ENCODE measurements at places on chromosomes 12 and 14.

DNA sequence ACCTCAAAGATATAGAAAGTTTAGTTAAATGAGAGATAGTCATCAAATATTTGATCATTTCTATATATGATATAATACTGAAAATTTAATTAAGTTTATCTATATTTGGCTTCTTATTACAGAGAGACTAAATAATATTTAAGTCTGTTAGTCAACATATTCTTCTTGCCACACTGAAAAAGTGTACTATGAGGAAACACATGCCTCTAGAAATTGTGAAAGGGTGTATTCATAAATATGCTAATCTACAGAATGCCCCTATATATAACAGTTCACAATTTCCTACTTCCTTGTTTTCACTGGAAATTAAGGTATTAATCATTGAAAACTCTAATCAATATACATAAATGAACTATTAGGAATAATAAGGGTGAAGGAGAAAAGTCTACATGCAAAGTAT, 31.4 kb upstream of the ETV6 start:
- DNase-seq: no peak

DNA sequence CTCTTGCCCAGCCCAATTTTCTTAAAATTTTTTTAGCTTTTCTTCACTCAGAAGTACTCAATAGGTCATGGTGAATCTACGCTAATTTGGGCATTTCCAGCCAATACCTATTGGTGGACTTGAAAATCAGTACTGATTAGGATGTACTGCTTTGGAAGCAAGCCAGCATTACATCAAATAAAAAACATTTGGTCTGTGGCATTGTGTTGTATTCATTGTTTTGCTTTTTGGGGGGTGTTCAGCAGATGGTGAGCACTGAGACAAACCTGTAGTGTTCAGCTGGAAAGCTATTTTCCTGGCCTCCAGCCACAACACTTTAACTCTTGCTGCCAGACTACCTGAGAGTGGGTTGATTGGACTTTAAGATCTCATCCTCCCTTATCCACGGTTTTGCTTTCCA, 4.0 kb downstream of the MAPKAPK5 start:
- no peak for DNase-seq

DNA sequence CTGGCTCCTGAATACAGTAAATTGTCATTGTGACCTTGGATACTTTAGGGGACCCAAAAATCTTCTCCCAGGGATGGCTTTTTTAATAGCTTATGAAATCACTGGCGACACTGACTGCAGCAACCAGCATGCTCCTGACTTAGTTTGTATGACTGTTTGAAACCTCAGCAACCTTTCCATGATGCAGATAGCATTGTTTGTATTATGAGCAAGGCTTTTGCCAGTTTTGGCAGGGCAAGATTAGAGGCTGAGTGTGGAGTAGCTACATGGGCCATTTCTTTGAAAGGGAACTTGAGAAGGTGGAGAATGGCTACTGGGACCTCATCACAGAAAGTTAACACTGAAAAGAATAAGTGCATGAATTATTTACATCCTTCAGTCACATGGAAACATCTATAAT, 50.9 kb downstream of the SLC4A8 start:
- no peak for DNase-seq

DNA sequence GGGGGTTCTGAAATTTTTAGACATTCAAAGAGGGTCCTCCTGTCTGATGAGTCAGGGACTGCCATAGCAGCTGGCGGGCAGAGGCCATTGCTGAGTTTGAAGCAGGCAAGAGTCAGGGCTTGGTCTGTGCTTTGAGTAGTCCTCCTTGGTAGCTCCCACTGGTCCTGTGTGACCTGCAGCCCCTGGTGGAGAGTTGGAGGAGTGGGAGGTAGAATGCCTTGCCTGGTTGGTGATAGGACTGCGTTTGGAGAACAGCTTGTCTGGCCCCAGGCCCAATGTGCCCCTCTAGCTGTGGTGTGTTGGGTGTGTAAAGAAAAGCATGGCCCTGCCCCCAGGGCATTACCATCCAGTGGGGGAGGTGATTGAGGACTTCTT, 116.7 kb downstream of the BEGAIN start:
- no peak for DNase-seq

DNA sequence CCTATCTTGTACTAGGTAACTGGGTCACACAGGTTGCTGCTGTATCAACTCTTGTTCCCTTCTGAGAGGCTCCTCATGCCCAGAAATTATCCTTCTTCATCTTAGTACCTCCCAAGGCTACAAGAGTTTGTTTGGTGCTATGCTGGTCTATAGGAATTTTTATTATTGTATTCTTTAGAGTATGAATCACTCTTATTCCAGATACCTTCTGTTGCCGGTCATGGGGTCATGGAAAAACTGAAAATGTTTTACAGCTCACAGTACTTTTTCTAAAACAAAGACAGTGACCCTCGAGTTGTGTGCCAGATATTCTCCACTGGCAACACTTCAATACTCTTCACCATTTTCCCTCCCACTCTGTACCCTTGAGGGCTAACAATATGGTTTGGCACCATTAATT, 1598.0 kb upstream of the TMEM132C start:
- DNase-seq: no peak

DNA sequence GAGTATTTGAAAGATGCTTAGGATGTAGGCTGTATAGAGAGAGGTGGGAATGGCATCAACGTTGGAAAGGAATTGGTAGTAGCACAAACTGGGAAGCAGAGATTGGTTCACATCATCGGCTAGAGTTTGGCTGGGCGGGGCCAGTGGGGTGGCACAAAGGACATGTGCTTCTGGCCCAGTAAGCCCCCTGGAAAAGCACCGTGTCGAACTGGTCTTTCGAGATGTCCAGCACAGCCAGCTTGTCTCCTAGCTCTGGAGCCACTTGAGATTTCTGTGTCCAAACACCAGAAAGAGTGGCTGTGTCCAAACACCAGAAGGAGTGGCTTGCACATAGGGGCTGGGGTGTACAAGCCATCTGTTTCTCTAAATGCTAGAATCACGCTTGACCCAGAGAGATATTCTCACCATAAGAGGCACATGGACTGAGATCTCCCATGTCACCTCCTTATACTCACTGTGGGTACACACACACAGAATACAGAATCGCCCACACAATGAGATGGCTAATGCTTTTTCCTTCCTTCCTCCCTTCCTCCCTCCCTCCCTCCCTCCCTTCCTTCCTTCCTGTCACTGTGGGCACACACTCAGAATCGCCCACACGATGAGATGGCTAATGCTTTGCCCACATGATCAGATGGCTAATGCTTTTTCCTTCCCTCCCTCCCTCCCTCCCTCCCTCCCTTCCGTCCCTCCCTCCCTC, 41.8 kb upstream of the KCNK13 start:
- no peak for DNase-seq

GRCh38 chr12:77163074-77164038, 98.0 kb upstream of the E2F7 start:
- DNase-seq: no peak

DNA sequence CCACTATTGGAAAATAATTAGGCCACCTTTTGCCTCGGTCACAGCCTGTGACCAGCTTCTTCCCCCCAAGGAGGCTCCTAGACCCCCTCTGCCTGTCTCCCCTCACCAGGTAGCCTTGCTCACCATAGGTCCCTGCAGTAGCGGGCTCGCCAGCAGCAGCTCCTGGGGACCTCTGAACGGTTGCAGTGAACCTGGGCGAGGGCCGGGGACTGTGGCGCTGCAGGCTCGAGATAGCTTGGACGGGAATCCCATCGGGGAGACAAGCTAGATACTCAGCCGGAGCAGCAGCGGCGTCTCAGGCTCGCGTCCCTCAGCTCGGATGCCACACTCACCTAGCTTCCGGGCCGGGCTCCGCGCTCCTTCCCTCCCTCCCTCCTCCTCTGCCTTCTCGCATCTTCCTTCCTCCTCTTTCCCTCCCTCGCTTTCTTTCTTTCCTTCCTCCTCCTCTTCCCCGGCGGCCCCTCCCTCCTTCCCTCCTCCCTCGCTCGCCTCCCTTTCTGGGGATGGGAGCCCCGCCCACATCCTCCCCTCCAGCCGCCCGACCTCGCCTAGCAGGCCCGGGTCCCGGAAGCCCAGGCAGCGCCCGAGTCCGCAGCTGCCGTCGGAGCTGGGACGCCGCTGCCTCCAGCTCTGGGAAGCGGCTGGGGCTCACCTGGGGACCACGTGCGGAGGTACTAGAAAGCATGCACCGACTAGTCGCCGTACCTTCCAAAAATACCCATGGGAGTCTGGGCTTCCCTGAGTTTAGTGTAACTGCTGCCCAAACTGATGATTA, at the start of gene BMP4:
TSS of gene BMP4 (minus strand) at position 399 of the 775 bp plus-strand sequence. CDS start 4,603 bp downstream, outside the sequence.
- DNase-seq: peak; percentile 92

DNA sequence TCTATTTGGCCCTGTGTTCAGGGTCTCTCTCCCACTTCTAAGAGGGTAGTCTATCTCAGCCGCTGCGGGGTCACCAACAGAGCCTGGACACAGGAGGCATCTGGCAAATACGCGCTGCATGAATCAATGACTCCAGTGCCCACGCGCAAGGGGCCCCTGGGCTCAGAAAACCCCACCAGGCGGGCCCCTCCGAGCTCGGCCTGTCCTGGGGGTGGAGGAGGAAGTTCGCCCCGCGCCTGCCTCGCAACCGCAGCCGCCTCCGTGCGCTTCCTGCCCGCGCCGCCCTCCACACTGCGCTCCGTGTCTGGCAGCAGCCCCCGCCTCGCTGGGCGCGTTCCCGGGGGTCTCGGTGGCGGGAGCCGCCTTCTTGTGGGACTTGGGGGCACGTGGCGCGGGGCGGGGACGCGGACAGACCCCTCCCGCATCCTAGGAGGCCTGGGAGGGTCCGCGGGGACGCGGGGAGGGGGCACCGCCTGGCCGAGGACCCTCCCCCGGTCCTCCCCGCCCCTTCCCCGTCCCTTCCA, 811 bp upstream of the FBRSL1 start:
- DNase-seq: peak; percentile 68

GRCh38 chr12:96208346-96208745, 14.2 kb downstream of the ELK3 start:
- DNase-seq: no peak

GRCh38 chr12:47190905-47191304, 111.1 kb upstream of the AMIGO2 start:
- DNase-seq: no peak

DNA sequence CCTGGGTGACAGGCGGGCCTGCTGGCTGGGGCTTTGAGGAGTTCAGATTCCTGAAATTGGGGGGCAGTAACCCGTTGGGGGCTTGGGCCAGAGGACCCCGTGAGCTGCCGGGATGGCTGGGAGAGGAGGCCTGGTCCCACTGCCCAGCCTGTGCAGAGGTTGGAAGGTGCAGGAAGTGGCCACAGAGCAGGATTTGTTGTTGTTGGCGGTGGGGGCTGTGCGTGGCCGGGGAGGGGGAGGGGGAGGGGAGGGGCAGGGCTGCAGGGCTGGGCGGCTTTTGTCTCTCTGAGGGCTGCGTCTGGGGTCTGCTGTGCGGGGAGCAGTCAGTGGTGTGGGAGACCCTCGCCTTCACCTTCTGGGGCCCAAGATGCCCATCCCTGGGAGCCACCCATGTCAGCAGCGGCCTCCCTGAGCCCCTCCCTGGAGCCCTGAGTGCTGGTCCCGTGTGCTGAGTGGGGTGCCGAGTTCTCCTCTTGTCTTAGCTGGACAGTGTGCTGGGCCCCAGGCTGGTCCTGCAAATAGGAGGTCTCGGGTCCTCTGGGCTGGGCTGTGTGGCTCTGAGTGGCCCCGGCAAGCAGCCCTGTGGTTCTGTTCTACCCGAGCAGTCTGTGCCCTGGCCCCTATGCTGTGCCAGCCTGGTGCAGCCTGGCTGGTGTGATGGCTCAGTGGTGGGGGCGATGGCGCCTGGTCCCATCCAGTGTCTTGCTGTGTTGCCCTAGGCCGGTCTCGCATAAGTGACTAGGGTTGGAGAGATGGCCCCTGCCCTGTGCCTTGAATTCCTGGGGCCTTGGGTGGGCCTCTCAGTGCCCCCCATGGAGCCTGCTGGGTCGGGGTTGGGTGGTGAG, 10.3 kb downstream of the KIF26A start:
- DNase-seq: no peak

DNA sequence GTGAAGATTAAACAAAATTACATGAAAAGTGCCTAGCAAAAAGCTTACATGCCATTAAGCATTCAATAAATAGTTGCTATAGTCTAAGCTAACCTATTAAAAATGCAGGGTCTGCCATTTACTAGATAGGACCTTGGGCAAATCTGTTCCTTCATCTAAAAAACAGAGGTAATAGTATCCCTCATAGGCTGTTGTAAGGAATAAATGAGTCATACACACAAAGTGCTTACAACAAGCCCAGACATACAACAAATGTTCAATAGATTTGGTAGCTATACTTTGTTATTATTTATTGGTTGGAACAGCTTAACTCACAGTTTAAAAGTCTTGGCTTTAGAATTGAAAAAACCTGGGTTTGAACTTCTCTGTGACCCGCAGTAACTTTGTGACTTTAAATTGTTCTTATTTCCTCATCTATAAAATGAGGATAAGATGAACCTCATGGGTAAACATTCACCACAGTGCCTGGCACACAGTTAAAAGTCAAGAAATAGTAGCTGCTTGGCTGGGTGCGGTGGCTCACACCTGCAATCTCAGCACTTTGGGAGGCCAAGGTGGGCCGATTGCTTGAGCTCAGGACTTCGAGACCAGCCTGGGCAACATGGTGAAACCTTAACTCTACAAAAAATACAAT, 24.7 kb downstream of the HEATR5A start:
- no peak for DNase-seq

DNA sequence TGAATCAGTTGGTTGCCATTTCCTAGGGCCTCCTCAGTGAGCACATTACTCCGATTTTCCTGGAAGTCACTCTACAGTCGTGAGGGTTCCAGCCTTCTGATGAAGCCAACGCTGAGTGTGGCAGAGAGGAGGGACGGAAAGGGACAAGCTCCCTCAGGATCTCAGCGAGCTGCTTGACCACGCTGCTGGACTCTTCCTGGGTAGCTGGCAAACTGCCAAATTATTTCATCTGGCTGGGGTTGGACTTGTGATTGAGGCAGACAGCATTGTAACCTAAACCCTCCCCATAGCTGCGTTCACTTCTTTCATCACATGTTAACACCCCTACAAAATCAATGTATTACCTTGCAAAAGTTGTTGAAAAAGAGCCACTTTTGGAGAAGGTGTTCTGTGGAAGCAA, 69.6 kb upstream of the CHST11 start:
- DNase-seq: no peak

DNA sequence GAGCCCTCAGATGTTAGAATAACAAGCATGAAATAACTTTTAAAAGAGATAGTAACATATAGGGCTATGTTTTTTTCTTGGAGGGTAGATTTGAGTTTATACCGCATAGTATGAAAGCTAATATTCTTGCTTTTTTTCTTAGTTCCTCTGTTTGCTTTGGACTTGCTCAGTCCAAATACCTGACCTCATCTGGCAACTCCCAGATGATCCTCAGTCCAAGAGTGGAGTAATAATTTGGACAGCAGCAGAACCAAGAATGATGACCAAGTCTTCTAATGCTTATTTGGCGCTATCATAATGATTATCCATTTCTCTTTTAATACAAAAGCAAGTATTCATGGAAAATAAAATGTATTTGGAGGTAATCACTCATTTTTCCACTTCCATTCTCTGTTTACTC, 45.6 kb downstream of the GUCY2C start:
- DNase-seq: peak; percentile 53

GRCh38 chr14:54606178-54606577, 39.2 kb downstream of the SAMD4A start:
- DNase-seq: peak; percentile 53
